ENCODE measurements at places on chromosomes 4 and X.

DNA sequence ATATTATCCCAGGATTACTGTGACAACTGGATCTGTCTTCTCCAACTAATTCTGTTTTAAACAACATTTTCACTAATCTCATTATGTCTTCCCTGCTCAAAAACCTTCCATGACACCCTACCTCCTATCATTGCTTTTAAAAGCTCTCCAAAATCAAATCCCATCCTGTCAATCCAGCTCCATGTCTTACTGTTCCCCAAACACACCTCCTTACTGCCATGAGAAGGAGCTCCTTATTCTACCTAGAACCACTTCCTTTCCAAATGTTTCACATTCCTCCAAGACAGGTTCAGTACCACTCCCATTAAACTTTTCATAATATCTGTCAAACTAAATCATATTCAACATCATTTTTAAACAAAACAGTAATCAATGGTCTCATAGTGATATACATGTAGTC lies 66.9 kb upstream of the WDR17 start:
- no peak for ATAC-seq

DNA sequence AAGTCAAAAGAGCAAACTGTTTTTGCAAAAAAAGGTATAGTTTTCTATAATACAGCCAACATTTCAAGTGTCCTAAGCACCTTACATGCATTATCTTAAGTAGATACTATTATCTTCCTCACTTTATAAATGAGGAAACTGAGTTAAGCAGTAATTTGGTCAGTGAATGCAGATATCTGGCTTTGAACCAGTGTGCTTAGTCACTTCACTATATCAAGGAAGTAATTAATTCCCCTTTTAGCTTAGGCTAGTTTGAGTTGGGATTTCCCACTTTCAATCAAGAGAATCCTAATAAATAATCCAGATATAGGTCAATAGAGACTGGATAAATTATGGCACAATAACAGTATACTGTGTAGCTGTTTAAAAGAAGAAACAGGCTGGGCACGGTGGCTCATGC lies 14.8 kb downstream of the SPINK2 start:
- no peak for ATAC-seq

GRCh38 chrX:46913667-46914066 lies 1.4 kb downstream of the JADE3 start:
- ATAC-seq = no peak

DNA sequence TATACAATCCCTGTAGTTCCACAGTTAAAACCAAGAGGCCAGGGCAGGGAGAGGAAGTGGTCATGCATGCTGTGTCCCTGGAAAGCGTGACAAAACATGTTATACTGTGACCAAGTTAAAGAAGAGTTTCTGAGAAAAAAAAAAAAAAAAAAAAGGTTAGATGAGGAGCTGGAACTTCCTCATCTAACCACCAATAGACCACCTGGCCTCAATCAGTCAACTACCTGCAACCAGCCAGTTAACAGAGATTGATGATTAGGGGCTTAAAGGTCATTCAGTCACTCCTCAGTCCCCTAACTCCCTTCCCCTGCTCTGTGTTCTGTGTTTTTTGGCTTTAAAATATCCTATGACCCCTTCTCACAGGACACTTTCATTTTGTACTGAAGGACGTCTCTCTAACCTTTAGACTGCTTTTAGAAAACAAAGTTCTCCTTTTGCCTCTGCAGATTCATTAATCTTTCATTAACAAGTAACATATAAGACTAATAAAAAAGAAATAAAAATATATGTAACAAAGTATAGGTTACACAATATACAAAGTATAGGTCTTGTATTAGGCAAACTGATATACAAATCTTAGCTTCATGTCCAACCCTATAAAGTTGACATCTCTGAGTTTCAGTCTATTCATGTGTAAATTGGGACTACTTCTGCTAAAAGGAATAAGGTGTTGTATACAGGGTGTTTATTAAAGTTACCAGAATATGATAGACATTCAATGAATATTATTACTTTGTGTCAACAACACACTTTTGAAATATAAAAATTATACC lies 179.1 kb upstream of the NDST4 start:
- ATAC-seq = no peak

- ATAC-seq = no peak
These were observed 111.9 kb upstream of the KIT start for GRCh38 chr4:54545663-54546424.

- no peak for ATAC-seq
These were observed 876.0 kb downstream of the FSTL5 start for GRCh38 chr4:161287678-161288352.
